Endothelial cell of umbilical vein (primary cell): ENCODE measurements at places on chromosomes 4 and X.
A peak's percentile ranks its signal among the peaks of the same experiment; 100 is the strongest.

DNA sequence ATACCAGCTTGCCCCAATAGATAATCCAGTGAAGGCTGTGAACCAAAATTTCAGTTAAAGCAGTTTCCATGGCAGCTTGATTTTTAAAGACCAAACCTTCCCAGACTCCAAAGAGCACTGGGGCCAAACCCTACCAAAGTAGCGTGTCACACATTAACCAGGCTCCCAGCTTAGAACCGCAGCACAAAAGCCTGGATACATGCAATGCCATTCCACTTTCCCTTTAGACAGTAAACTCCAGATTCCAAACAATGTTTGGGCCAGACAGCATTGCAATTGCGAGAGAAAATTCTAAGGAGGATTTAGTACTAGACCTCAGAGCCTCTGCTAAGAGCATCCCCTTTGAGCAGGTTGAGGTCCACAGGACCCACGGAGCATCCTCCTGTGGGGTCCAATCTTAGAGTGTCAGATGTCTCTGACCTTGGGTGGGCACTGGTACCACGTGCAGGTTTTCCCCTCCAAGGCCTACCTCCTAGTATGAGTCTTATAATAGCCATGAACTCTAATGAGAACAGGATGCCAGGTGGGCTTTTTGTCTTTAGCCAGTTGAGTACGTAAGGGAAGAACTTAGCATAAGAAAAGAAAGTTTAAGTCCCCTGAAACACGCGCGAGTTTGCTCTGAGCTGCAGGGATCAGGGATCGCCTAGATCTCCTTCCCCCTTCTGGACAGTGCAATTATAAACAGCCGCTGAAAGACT, 38.8 kb downstream of the MGARP start:
- no peak for DNase-seq

GRCh38 chrX:151701531-151701930, 6.3 kb downstream of the PRRG3 start:
- no peak for DNase-seq

DNA sequence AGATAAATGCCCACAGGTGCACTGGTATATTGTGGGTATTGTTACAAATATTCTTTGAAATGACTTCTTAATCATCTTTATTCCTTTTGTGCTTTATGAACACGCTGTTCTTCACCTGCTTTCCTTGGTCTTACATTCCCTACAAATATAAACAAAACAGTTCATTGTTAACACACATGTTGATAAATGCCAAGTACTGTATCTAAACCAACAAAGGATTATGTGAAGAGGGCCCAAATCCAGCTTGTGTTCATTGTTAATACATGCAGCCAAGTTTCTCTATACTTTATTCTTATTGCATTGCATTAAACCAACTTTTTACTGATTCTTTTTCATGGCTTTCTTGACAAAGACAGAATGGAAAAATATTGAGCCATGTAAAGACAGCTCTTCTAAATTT, 42.8 kb downstream of the AREG start:
- no peak for DNase-seq

GRCh38 chrX:70257423-70258288, 2.3 kb downstream of the P2RY4 start:
- no peak for DNase-seq

GRCh38 chrX:40106676-40107290, 9.0 kb upstream of the BCOR start:
- no peak for DNase-seq

- peak; percentile 94 for DNase-seq
Measured at GRCh38 chr4:145734576-145735346, 54.8 kb downstream of the C4orf51 start.

- DNase-seq = no peak
Measured at GRCh38 chrX:51825436-51825835, 68.0 kb upstream of the MAGED1 start.

GRCh38 chr4:154958621-154959358, 177.7 kb downstream of the RBM46 start:
- DNase-seq = no peak

DNA sequence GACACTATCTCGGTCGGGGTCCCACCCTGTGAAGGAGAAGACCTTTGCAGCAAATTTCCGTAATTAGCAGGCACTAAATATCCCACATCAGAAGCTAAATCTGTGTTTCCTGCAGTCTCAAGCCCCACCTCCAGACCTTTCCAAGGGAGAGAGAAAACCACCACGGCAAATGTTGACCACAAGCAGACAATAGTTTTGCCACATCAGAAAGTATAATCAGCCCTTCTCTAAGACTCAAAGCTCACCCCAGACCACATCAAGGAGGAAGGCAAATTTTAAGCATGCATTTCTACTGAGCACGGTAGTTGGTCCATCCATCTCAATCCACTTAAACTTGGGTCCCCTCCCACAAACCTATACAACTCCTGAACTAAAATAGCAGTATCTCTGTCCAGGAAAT, 398.5 kb downstream of the GPM6A start:
- DNase-seq = no peak

GRCh38 chr4:104025251-104025650, 305.5 kb upstream of the TACR3 start:
- no peak for DNase-seq

DNA sequence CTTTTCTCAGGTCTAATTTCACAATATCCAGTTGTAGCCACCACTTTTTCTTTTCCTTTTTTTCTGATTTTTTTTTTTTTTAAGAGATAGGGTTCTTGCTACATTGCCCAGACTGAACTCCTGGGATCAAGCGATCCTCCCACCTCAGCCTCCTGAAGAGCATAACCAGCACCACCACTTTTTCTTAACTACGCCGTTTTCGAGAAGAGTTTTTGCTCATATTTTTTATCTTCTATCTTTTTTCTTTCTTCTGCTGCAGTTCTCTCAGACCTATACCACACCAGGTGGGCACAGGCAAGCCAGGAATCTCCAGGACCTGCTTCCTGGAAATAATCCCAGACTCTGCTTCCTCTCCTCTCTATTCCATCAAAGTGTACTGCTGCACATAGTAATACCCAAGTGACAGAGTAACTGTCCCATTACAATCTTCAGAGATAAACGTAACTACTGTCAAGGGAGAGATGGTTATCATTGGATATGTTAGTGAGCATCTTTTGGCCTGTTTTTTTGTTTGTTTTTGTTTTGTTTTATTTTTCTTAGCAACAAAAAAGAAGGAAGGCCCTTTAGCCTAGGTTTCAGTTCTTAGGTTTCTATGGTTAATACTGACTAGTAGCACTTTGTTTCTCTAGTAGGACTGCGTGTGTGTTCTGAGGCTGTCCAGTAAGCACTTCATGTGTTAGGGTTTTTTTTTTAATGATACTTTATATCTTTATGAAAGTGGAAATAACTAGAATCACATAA, 59.2 kb upstream of the TXK start:
- DNase-seq = no peak
